ENCODE measurements at places on chromosomes 5 and 9. TPM values are rescaled to one million over a fixed set of nuclear protein-coding genes. Genes with fewer than 3 reads are reported as not detected.

CATSPER3 gene
- total RNA-seq, result 0.48 TPM

LCN15 gene
- total RNA-seq, result not detected

MLANA gene
- total RNA-seq, result not detected

ASTN2 gene
- total RNA-seq, result 5.1 TPM

ZNF367 gene
- 6.4 TPM for total RNA-seq

SHISAL2B gene
- not detected for total RNA-seq

TRIP13 gene
- not detected for total RNA-seq

AGXT2 gene
- total RNA-seq, result not detected

MARCOL gene
- not detected for total RNA-seq

GRCh38 chr5:170164921-170165320 is 59.2 kb downstream of the FOXI1 start:
- DNase-seq, result no peak

GRCh38 chr5:179224741-179225140 is 120.5 kb downstream of the ADAMTS2 start:
- no peak for DNase-seq

DNA sequence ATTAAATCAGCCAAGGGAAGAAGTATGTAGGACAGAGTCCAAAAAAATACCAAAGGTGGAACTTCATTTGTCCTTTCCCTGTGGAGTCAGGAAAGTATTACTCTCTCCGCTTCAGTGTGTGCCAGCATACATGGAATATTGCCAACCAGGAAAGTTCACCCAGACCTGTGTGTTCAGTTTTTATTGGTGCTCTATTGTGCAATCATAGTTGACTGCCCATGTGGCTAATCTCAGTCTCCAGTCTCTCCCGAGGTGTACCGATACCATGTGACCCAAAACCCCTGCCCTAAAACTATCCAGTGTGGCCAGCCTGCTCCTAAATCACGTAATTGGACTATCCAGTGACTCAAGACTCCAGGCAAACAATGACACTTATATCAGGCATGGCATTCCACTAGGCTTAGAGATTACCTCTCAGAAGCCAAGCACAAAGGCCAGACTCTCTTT is 38.8 kb downstream of the NFX1 start:
- peak; percentile 60 for DNase-seq

DNA sequence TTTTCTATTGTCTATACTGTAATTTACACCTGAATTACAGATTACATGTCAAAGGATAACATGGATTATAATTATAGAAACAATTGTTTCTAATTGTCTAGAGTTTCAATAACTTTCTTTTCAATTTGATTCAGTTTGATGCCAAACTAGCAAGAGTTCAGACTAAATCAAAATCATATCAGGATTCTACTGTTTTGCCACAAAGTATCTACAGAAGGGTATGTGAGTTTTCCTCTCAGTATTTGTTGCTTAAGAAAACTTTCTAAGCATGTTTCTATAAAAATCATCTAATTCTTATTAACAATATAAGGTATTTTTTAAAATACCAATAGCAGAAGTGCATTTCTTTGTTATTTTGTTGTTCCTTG is 12.5 kb downstream of the SELENOP start:
- no peak for DNase-seq

- DNase-seq, result no peak
Observed at GRCh38 chr9:18855656-18856055, 177.4 kb downstream of the SAXO1 start.

DNA sequence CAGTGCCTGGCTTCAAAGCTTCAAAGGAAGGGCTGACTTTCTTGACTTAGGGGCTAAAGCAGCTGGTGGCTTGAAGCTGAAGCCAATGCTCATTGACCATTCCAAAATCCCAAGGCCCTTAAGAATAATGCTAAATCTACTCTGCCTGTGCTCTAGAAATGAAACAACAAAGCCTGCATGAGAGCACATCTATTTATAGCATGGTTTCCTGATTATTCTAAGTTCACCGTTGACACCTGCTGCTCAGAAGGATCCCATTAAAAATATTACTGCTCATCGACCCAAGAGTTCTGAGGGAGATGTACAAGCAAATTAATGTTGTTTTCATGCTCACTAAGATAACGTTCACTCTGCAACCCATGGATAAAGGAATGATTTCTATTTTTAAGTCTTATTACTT is 6.7 kb downstream of the TMEM174 start:
- DNase-seq, result no peak

GRCh38 chr5:170819824-170820223 is 36.3 kb downstream of the GABRP start:
- DNase-seq, result no peak

GRCh38 chr5:178215280-178216002 is 11.1 kb downstream of the HNRNPAB start:
- no peak for DNase-seq

GRCh38 chr5:178730940-178731265 is 444 bp upstream of the ZNF354A start:
- DNase-seq, result no peak

GRCh38 chr9:126459965-126460843 is 133.6 kb downstream of the MVB12B start:
- no peak for DNase-seq

GRCh38 chr5:102795526-102795925 is 40.4 kb downstream of the PAM start:
- DNase-seq, result no peak

DNA sequence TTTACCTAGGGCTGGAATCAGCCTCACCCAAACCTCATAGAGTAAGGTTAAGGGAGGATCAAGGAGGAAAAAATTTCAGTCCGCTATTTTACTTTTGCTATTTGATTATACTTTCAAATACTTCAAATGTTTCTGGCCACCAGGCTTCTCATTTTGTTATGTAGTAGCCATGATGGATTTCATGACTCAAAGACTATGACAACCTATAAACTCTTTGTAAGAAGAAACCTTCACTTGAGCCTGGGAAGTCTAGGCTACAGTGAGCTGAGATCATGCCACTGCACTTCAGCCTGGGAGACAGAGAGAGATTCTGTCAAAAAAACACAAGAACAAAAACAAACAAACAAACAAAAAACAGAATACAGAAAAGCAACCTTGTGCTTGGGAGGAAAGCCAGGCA is 293.6 kb upstream of the TNC start:
- no peak for DNase-seq
